ENCODE measurements at places on chromosomes 16 and 17.

DNA sequence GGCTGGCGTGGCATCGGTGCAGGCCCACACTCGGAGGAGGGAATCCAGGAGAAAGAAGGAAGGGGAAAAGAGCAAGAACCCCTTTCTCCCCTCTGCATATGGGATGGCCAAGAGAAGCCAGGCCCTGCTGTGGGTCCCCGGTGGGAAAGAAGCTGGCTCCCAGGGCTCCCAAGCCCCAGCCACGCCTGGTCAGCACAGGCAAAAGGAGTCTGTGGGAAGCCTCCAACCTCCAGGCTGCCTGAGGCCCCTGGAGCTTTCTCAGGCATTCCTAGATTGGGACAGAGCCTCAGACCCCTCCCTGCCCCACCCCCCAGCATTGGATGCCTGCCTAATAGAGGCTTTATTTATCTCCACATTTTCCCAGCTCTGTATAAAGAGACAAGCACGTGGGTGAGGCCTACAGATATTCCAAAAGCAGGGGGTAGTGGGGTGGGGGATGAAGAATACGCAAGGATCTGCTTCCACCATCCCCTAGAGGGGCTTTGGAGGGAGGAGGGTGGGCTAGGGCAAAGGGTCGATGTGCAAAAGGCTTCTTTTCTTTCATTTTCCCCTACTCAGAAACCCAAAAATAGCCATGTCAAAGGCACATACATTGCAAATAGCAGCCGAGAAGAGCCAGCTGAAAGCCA is 56.4 kb downstream of the MPRIP start:
- DNase-seq = no peak

GRCh38 chr16:57106767-57107166 is 14.4 kb downstream of the CPNE2 start:
- DNase-seq = peak; percentile 50

DNA sequence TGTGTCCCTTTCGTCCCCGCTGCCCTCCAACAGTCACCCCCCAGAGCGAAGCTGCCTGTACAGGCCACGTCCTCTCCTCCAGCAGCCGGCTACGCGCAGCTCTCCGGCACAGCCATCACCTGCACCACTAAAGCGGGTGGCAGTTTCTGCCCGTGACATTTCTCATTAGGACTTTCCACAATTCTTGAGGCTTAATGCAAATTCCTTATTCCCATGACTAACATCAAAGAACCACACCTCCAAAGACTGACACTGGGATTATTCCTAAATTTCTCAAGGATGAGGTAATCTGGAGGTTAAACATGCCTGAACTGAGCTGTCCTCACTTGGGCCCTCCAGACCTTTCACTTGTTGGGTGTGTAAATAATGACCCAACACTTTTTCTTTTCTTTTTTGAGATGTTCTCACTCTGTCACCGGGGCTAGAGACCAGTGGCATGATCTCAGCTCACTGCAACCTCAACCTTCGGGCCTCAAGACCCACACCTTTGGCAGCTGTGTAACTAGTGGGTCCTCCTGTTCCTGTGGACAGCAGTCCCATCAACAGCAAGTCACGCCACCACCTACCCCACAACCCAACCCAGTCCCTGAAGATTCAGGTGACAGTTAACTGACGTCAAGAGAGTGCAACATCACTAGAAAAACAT is 11.7 kb downstream of the ANKRD11 start:
- DNase-seq = peak; percentile 89

DNA sequence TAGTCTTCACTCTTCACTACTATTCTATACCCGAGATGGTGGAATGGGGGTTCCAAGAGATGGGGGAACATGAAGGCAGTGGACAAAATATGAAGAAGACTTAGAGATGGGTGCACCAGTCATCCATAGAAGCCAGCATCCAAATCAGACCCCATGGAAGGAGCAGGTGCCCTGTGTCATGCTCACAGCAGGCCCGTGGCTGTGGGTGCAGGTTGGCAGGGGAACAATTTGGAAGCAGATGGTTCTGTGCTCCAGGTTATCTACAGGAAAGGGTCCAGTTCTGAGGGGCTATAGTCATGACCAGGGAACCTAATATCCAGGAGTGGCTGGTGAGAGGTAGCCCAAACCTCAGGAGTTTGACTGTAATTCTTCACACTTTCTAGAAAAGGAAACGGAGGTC is 9.6 kb upstream of the LPCAT2 start:
- no peak for DNase-seq

GRCh38 chr17:47745037-47745380 is 12.0 kb downstream of the TBX21 start:
- DNase-seq = no peak

- DNase-seq = no peak
Observed at GRCh38 chr17:76461765-76462555, 5.4 kb upstream of the AANAT start.

DNA sequence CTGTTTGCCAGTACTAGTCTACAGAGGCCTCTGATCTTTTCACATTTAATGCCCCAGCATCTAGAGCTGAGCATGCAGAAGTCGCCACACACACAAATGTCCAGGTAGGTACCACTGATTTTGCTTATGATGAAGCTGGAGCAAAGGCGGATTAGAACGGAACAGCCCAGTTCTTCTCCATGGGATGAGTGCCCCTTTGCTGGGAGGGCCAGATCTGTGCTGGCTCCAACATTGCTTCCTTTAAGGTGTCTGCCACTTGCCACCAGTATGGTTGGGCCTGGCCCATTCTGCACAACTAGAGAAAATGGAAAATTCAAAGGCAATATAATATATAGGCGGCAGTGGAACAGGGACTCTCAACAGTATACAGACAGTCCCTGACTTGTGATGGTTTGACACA is 2.2 kb upstream of the MNT start:
- no peak for DNase-seq

- no peak for DNase-seq
Observed at GRCh38 chr16:86891631-86892030, 313.3 kb downstream of the FOXL1 start.
